ENCODE measurements at places on chromosomes 7 and 10.

GRCh38 chr7:104836976-104837375 lies 177.0 kb upstream of the KMT2E start:
- no peak for DNase-seq

DNA sequence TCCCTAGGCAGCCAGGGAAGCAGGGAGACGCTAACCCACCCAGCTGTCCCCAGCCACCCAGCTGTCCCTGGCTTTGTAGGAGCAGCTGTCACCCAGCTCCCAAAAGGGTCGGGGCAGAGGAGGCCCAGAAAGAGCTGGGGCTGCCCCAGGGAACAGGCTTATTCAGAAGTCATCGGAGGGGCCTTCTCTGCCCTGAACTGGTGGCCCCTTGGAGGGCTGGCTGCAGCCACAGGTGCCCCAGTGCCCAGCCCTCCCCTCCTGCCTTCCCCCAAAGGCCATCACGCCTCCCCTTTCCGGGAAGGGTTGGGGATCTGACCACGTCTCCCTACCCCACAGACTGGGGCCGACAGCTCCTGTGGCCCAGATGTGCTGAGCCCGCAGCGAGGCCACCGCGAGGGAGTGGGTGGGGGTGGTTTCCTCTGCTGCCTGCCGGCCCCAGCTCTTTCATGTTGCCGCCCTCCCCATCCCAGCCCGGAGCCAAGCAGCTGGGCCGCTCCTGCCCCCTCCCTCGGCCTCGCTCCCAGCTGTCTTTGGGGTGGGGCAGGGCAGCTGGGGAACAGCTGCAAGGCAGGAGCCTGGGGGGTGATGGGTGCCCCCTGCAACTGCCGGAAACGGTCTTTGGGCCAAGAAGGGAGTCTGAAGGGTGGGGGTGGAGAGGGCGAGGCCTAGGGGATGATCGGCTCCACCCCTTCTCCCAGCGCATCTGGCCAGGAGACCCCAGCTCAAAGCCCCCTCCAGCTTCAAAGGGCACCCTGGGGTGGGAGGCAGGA lies 16.8 kb downstream of the TRIM8 start:
- DNase-seq, result peak; percentile 69

DNA sequence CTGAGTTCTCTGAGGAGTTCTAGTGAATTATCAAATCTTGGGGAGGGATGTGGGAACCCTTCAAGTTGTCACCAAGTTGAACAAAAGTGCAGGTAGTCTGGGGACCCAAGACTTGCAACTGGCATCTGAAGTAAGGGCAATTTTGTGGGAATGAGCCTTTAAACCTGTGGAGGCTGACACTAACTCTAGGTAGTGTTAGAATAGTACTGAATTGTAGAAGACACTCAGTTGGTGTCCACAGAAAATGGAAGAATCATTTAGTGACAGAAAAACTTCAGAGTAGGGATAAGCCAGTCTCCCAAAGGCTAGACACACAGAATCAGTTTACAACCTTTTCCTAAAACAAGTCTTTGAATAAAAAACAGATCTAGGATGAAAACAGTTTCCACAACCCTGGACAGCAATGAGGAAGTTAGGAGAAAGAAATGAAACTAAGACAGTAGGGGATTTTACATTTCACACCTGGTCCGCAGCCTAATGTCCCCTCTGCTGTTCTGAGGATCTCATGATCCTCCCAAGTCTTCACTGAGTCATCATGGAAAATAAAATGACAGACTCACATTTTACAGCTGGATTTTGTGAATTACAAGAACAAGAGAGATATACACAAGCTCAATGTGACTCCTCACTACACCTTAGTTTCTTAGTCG lies 23.0 kb upstream of the ING3 start:
- no peak for DNase-seq

DNA sequence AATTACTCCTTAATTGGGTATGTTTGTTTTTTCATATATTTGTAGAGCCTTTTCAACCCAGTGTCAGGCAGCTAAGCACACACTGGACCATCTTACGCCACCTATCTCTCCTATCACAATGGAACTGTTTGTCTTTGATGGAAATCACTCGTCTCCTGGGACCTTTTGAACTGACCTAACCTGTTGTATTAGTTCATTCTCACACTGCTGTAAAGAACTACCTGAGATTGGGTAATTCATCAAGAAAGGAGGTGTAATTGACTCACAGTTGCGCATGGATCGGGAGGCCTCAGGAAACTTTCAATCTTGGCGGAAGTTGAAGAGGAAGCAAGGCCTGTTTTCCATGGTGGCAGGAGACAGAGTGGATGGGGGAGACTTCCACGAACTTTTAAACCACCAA lies 182.0 kb downstream of the TCERG1L start:
- no peak for DNase-seq

GRCh38 chr7:129376076-129376777 lies 58.0 kb upstream of the STRIP2 start:
- peak; percentile 52 for DNase-seq

DNA sequence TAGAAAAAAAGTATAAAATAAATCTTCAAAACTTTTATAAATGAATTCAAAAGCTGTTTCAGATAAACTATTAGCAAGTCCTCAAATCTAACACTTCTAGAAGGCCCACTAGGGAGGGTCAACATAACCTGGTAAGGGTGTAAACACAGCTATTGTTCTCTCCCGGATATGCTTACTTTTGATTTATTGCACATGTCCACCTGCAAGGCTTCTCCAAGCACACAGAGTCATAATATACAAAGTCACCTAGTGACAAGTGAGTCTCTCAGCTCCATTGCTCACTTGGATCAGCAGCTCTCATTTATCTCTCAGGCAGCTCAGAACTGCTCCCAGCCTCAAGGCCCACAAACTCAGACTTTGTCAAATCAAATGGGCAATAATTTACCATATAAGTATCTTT lies 44.0 kb upstream of the COL1A2 start:
- no peak for DNase-seq

GRCh38 chr10:98572594-98572993 lies 125.9 kb upstream of the HPS1 start:
- DNase-seq, result no peak

- DNase-seq, result no peak
Measured at GRCh38 chr10:8326396-8327139, 272.1 kb downstream of the GATA3 start.

DNA sequence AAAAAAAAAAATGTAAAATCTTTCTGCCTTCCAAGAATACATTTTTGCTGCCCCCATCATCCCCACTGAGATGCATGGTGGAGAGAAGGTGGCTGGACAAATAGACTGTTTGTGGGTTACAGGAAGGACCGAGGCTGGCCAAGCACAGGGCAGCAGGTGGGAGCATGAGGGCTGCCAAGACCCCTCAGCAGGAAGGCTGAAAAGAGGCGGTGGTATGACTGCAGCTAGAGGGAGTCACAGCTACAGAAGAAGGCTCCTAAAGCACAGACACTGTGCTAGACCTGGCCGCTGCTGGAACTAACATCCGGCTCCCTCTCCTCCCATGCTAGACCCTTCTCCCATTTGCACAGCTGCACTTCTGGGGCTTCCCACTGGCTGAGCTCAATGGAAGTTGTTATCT lies 289.6 kb downstream of the TCERG1L start:
- DNase-seq, result no peak

DNA sequence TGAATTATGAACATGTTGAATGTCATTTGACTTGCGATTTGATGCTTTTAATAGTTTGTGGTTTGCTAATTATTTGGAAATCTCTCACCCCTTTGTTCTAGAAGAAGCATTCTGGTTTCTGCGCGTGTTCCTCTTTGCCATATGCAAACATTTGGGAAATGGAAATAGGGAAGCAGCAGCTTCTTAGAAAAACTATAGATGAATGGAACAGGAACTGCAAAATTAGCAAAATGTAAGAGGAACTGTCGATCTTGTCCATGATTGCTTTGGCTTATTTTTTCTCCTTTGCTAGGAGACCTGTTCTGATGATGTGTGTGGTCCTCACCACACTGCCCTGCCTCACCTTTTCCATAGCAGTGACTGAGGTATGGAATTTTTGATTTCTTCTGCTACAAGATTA lies 19.0 kb downstream of the TMEM236 start:
- no peak for DNase-seq

GRCh38 chr10:86162696-86163400 lies 203.7 kb downstream of the GRID1 start:
- no peak for DNase-seq

DNA sequence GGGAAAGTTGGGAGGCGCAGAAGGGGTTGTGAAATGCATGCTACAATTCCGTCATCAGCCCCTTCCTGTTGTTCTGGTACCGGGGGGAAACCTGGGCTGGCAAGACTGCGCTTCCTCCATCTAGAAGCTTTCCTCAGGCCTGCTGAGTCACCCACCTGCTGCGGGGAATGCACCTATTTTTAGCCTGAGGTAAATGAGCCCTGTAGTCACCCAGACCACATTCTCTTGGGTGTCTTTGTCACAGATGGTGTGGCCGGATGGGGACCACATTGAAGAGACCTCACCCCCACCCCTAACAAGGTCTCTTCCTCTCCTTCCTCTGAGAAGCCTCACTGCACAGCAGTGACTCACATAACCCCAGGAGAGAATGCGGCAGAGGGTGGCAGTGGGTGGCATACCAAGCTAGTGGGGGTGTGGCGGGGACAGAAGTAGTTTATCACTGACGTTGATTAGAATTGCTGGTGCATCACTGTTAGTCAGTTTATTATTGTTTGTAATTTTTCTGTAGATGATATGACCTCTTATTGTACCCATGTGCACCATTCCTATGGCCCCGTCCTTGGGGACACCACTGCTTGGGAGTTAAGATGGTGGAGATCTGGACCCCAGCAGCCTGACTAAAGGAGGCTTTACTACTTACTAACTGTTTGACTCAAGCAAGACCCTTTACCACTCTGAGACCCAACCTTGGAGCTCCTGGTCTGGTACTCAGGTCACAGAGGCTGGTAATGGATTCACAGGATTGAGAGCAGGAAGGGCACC lies 83.0 kb upstream of the DUSP5 start:
- DNase-seq, result peak; percentile 91

- DNase-seq, result no peak
Measured at GRCh38 chr10:125565046-125565445, 117.9 kb downstream of the TEX36 start.

- DNase-seq, result no peak
Measured at GRCh38 chr7:150964593-150965111, 13.5 kb downstream of the KCNH2 start.

GRCh38 chr7:68058014-68058413 lies 1061.4 kb downstream of the TYW1 start:
- no peak for DNase-seq

- no peak for DNase-seq
Measured at GRCh38 chr7:84372155-84372621, 177.6 kb upstream of the SEMA3A start.

GRCh38 chr7:41035794-41036193 lies 667.1 kb downstream of the INHBA start:
- no peak for DNase-seq

GRCh38 chr7:27344471-27344870 lies 101.9 kb downstream of the EVX1 start:
- DNase-seq, result no peak

DNA sequence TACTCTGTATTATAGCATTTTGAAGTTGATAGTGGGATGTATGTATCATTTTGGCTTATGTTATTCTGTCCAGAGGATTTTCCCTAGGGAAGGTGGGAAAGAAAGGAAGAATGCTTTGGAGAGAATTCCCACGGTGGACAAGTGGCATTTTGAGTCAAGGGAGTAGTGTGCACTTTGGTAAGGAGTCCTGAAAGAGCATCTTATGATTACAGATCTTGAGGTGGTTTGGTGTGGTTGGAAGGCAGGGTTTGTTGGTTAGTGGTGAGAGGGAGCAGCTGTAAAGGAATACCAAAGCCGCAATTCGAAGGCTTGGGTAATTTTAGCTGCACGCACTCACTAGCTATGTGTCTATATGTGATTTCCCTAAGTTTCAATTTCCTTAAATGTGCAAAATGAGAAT lies 16.1 kb downstream of the CCSER2 start:
- DNase-seq, result peak; percentile 26

DNA sequence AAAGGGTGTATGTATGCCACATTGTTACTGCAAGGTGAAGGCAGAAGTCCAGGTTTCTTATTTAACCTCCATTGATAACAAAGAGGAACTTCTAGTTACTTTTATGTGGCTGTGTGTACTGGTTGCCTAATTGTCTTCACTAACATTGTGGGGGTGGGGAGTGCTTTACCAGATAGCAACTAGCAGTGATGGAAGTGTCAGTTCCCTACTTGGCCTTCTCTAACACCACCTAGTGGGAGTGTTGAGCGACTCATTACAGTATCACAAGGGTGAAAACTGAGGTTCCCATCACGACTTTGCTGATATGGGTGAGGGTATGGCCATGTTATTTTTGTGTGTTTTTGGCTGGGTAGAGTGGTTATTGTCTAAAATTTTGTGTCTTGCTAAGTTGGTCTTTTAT lies 274.4 kb downstream of the THSD7A start:
- DNase-seq, result no peak

GRCh38 chr10:70312972-70313371 lies 29.2 kb upstream of the NPFFR1 start:
- no peak for DNase-seq

- DNase-seq, result no peak
Measured at GRCh38 chr10:11286261-11286852, 268.7 kb downstream of the CELF2 start.

- DNase-seq, result no peak
Measured at GRCh38 chr10:97754726-97755125, 17.1 kb downstream of the SFRP5 start.

DNA sequence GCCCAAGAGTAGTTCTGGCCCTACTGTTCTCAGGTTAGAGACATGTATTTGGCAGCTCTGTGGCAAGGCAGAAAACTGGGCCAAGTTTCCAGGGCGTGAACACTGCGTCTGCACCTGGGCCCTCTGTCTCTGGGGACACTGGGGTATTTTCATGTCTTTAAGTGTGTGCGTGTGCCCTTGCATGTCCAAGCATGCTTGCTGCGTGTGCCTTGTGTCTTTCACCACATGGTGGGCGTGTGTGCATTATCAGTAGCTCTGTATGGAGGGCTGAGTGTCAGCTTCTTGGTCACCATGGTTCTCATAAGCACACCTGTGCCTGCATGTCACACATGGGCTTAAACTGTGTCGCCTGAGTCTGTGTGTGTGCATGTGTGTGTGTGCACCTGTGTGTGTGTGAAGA lies 69.3 kb downstream of the HIPK2 start:
- DNase-seq, result no peak
